HCT116 (cell line): ENCODE measurements at places on chromosomes 5 and 9. TPM values are rescaled to one million over a fixed set of nuclear protein-coding genes. Genes with fewer than 3 reads are reported as not detected.

GRCh38 chr5:36392186-36392585, 90.5 kb upstream of the RANBP3L start:
- no peak overlapping the region for H3K27ac ChIP-seq
- no peaks in the 10 kb centered on the region for H3K27me3 ChIP-seq
- H3K36me3 ChIP-seq = no peaks in the 10 kb centered on the region

CARTPT gene
- total RNA-seq = not detected

GRCh38 chr5:159449925-159450324, 119.6 kb upstream of the IL12B start:
- H3K36me3 ChIP-seq = no peaks in the 10 kb centered on the region
- DNase-seq = peak; percentile 48
- no peak overlapping the region for H3K4me3 ChIP-seq
- peaks cover 24% of the 10 kb centered on the region for H3K4me1 ChIP-seq

CSF1R gene
- 0.17 TPM for total RNA-seq

DNA sequence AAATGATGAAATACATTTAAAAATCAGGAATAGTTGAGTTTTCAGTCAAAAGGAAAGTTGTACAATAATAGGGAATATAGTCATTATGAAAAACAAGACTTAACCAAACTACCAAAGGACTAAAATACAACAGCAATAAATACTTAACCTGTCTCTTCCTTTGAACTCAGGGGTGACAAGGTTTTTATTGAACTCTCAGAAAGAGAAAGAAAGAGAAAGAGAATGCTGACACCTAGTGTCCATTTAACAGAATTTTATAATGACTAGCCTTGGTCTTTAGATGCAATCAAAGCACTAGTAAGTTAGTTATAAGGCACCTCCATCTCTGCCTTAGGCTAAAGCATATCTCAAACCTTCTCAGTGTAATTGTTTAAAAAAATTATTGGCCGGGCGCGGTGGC, 47.5 kb downstream of the UIMC1 start:
- peak; percentile 10 for DNase-seq
- no peaks in the 10 kb centered on the region for H3K27me3 ChIP-seq
- no peak overlapping the region for H3K4me3 ChIP-seq
- peaks cover 2% of the 10 kb centered on the region; the same call in 1 of the 2 replicates for H3K36me3 ChIP-seq

ZNF169 gene
- 5.4 TPM for total RNA-seq

- H3K27ac ChIP-seq = no peak overlapping the region
- no peak for DNase-seq
- H3K27me3 ChIP-seq = peaks cover 6% of the 10 kb centered on the region; the same call in 1 of the 2 replicates
- no peak overlapping the region for H3K4me3 ChIP-seq
Measured at GRCh38 chr5:17269201-17269600, 51.8 kb downstream of the BASP1 start.

CCDC127 gene
- total RNA-seq = 5.1 TPM

GRCh38 chr5:114782869-114783268, 386.8 kb downstream of the TRIM36 start:
- no peak for DNase-seq
- no peak overlapping the region for H3K27ac ChIP-seq
- H3K36me3 ChIP-seq = no peaks in the 10 kb centered on the region
- no peaks in the 10 kb centered on the region for H3K4me1 ChIP-seq
- no peak overlapping the region for H3K4me3 ChIP-seq

- H3K4me3 ChIP-seq = no peak within 1 kb of the TSS
- DNase-seq = no peak
- no peaks in the 10 kb centered on the region for H3K36me3 ChIP-seq
- peaks cover 63% of the 10 kb centered on the region for H3K27me3 ChIP-seq
- H3K27ac ChIP-seq = no peak within 1 kb of the TSS
Measured at GRCh38 chr9:109779711-109780452, at the start of gene PALM2AKAP2. TSS of gene PALM2AKAP2 (plus strand) at chr9:109780198. CDS start at chr9:109780489, 291 bp downstream.

IL13 gene
- total RNA-seq = not detected

GRCh38 chr9:68727636-68728035, 22.6 kb downstream of the PIP5K1B start:
- H3K27me3 ChIP-seq = peaks cover 21% of the 10 kb centered on the region
- no peak overlapping the region for H3K27ac ChIP-seq
- H3K4me1 ChIP-seq = no peaks in the 10 kb centered on the region
- DNase-seq = no peak
- no peak overlapping the region for H3K4me3 ChIP-seq

INSL4 gene
- not detected for total RNA-seq

SUSD3 gene
- 11.3 TPM for total RNA-seq

GRCh38 chr5:10863763-10864383, 102.8 kb upstream of the DAP start:
- no peaks in the 10 kb centered on the region for H3K4me1 ChIP-seq
- no peaks in the 10 kb centered on the region for H3K36me3 ChIP-seq
- peak; percentile 45 for DNase-seq
- H3K27me3 ChIP-seq = peaks cover 34% of the 10 kb centered on the region
- no peak overlapping the region for H3K27ac ChIP-seq

DNA sequence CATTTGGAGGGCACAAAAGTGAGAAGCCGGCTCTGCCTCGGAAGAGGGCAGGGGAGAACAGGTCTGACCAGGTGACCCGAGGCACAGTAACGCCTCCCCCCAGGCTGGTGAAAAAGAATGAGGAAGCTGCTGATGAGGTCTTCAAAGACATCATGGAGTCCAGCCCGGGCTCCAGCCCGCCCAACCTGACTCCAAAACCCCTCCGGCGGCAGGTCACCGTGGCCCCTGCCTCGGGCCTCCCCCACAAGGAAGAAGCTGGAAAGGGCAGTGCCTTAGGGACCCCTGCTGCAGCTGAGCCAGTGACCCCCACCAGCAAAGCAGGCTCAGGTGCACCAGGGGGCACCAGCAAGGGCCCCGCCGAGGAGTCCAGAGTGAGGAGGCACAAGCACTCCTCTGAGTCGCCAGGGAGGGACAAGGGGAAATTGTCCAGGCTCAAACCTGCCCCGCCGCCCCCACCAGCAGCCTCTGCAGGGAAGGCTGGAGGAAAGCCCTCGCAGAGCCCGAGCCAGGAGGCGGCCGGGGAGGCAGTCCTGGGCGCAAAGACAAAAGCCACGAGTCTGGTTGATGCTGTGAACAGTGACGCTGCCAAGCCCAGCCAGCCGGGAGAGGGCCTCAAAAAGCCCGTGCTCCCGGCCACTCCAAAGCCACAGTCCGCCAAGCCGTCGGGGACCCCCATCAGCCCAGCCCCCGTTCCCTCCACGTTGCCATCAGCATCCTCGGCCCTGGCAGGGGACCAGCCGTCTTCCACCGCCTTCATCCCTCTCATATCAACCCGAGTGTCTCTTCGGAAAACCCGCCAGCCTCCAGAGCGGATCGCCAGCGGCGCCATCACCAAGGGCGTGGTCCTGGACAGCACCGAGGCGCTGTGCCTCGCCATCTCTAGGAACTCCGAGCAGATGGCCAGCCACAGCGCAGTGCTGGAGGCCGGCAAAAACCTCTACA, 11.8 kb downstream of the QRFP start:
- no peaks in the 10 kb centered on the region for H3K27me3 ChIP-seq
- no peaks in the 10 kb centered on the region for H3K4me1 ChIP-seq
- peaks cover 22% of the 10 kb centered on the region for H3K36me3 ChIP-seq
- H3K4me3 ChIP-seq = no peak overlapping the region
- H3K27ac ChIP-seq = no peak overlapping the region; the same call in 1 of the 2 replicates

DNA sequence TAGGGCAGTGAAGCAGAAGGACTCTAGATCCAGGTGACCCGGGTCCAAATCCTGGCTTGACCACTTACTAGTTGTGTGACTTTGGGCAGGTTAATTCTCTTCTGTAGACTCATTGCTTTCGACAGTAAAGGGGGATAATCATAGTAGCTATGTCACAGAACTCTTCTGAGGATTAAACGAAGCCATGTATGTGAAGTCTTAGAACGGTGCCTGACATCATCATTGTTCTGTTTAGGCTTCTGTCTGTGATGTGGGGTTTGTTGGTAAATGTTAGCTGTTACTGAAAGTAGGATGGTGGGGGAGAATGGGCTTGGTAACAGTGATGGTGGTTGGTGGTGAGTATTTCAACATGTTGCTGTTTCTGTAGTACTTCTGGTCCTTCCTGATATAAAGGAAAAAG, 73.7 kb downstream of the MAP1B start:
- H3K27ac ChIP-seq = no peak overlapping the region
- H3K27me3 ChIP-seq = peaks cover 15% of the 10 kb centered on the region; the same call in 1 of the 2 replicates
- H3K4me3 ChIP-seq = no peak overlapping the region
- H3K36me3 ChIP-seq = no peaks in the 10 kb centered on the region
- peaks cover 13% of the 10 kb centered on the region for H3K4me1 ChIP-seq
- no peak for DNase-seq

DNA sequence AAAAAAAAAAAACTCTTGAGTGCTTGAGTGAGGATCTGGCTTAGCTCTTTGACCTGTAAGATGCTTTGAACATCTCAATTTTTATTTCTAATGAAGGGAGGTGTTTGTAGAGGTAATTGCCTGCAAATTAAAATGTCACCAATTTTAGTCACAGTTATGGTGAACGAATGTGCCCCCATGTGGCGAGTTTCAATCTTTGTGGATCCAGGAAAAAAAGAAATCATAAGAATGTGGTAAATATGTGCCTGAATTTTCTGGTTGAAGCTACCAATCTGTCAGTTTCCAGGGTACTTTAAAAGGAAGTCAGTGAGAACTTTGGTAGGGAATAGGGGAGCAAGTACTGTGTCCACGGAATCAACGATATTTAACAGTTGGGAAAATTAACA, 1772.4 kb upstream of the CDH9 start:
- DNase-seq = no peak
- no peak overlapping the region for H3K4me3 ChIP-seq
- no peak overlapping the region for H3K27ac ChIP-seq
- no peaks in the 10 kb centered on the region for H3K27me3 ChIP-seq
- no peaks in the 10 kb centered on the region for H3K36me3 ChIP-seq

GRCh38 chr5:52727020-52727419, 60.7 kb upstream of the ITGA1 start:
- no peaks in the 10 kb centered on the region for H3K36me3 ChIP-seq
- H3K27me3 ChIP-seq = no peaks in the 10 kb centered on the region
- no peak for DNase-seq
- H3K27ac ChIP-seq = no peak overlapping the region
- no peaks in the 10 kb centered on the region for H3K4me1 ChIP-seq
- H3K4me3 ChIP-seq = no peak overlapping the region

DNA sequence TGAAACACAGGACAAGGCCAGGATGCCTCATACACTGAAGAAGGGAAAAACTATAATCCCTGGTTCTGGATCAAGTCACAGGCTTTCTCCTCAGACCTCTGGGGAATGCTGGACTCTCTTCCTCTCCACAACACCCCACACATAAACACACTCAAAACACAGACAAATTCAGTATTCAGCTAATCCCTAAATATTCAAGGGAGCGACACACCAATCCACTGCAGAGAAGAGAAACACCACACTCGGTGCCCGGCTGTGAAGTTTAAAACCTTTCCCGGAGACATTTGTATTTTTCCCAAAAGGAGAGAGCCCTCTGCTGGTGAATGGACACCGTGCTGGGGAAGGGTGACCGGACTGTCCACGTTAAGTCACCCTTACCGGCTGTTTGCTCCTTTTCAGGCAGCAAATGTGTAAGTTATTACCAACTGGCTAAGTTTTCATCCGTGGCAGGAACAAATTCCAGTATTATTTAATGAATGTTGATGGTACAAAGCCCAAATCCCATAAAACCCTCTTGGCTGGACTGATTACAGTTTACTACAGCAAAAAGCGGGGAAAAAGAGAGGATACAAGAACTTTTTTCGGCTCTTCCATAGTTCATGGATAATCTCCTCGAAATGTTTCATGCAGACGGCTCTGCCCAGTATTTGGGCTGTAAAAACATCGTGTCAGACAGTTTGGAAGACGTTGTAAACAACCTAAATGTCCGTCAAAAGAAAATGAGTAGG, 130.9 kb upstream of the SLC30A5 start:
- no peak overlapping the region for H3K27ac ChIP-seq
- H3K27me3 ChIP-seq = no peaks in the 10 kb centered on the region
- peak; percentile 53 for DNase-seq
- H3K36me3 ChIP-seq = no peaks in the 10 kb centered on the region

DNA sequence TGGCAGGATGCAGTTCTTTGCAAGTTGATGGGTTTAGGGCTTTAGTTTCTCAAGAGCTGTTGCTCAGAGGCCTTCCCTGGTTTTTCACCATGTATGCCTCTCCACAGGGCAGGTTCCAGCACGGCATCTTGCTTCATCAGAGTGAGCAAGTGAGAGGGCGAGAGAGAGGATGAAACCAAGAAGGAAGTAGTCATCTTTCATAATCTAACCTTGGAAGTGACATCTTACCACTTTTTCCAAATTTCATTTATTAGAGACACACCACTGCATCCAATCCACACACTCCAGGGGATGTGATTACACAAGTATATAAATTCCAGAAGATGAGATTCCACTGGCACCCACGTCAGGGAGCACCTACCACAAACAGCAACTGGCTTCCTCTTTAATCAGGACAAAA, 294.4 kb downstream of the MARCHF11 start:
- DNase-seq = no peak
- no peak overlapping the region for H3K27ac ChIP-seq
- H3K4me3 ChIP-seq = no peak overlapping the region
- no peaks in the 10 kb centered on the region for H3K4me1 ChIP-seq
- H3K27me3 ChIP-seq = no peaks in the 10 kb centered on the region

DNA sequence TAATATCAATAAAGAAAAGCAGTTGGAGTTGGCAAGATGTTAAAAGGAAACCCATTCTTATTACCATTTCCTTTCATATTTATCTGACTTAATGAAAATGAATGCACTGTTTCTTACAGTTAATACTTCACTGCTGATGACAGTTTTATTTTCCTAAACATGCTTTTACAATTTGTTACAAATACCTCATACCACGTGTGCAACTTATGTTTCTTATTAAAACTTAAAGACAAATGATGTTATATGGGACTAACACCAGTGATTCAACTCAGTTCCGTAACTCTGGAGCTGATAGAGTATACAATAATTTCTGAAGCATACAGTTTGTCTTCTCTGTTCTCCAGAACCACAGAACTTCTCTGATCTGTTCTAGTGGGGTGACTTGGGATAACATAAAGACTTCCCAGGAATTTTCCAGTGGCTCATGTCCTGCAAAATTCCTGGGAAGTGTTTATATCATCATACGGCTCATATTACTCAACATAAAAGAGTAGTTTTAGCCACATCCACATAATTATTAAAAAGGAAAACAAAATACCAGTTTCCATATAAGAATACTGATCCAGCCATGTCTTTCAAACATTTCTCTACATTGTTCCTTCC, 1259.0 kb upstream of the C9orf72 start:
- no peaks in the 10 kb centered on the region for H3K36me3 ChIP-seq
- DNase-seq = no peak
- no peak overlapping the region for H3K4me3 ChIP-seq
- no peaks in the 10 kb centered on the region for H3K27me3 ChIP-seq
- no peak overlapping the region for H3K27ac ChIP-seq

DNA sequence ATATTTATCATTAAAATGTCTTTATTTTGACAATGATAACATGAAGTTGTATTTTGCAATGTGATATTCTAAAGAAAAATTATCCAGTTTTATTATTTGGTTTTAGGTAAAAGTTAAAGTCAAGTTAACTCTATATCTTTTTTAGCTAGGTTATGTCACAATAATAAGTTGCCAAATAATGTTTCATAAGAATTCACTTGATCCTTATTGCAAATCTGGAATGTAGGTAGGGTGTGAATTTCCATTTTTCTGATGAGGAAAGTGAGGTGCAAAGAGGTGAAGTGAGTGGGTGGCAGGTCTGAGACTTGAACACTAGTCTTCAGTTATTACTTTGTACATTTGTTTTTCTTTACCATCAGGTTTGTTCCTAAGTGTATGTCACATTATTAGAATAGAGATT, 21.5 kb downstream of the SPINK5 start:
- H3K4me3 ChIP-seq = no peak overlapping the region
- DNase-seq = no peak
- no peak overlapping the region for H3K27ac ChIP-seq
- H3K27me3 ChIP-seq = peaks cover 1% of the 10 kb centered on the region
- H3K4me1 ChIP-seq = no peaks in the 10 kb centered on the region

TEX10 gene
- total RNA-seq = 53.0 TPM

PCDHB8 gene
- total RNA-seq = not detected
